ENCODE measurements at places on chromosomes 3 and 15.

DNA sequence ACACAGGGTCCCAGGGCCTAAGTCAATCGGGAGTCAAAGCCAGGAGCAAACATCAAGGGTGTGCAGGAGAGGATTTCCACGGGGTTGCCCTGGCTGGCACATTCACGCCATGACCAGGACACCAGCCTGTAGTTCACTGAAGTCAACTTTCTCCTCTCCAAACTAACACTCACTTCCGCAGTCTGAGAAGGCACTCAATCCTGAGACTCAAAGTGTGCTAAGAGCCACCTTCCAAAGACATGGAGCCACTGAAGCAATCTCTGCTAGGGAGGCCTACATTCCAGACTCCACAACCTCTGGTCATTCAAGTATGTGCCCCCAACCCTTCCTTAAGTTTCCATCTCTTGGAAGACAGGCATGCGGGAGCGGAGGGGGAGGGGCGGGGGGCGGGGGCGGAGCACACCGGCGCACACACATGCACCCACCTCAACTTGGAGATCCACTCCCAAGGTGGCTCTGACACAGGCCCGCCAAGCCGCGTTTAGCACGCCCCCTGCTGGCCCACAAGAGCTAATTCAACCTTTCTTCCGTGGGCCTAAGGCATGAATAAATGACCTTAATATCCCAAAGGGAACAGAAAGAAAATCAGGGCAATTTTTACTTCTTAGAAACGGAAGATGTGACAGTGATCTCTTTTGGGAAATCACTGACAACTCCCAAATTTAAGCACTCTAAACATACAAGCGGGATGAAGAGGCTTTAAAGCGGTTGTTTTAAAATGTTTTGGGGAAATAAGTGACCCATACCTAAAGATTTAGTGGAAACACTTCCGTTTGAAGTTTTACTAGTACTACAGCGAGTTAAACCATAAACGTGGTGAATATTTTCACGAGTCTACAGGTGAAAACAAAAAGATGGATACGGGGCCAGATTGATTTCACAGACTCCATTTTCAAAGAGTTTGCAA, 162.5 kb upstream of the CHRNA7 start:
- DNase-seq = peak; percentile 23

DNA sequence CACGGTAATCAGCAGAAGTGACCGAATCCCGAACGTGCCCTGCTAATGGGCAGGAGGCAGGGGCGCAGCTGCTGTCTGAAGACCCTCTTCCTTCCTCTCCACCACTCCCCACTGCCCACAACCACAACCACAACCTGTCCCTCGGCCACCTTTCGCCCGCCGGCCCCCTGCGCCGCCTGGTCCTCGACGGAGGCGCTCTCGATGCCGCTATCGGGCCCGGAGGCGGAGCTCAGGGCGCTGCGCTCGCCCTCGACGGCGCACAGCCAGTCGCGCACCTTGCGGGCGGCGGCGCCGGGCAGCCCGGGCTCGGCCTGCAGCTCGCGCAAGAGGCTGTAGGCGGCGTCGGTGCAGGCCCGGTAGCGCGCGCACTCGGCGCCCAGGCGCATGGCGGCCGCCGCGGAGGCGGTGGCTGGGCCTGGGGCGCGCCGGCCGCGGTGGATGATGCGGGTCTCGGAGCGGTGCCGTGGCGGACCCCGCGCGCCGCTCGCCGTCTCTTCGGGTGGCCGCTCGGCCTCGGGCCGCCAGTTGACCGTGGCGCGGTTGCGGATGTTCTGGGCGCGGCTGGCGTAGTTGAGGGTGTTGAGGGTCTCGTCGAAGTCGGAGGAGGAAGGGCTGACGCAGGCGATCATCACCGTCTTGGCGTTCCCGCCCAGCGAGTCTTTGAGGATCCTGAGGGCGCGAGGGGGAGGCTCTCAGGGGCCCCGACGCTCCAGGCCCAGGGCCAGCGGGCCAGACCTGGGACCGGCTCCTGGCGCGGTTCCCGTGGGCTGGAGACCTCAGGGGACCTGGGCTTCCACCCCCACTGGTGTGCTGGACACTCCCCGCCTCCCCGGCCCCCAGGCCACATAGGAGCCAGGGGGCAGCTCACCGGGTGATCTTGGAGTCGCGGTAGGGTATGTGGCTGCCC, 6.9 kb downstream of the KIF7 start:
- no peak for DNase-seq

DNA sequence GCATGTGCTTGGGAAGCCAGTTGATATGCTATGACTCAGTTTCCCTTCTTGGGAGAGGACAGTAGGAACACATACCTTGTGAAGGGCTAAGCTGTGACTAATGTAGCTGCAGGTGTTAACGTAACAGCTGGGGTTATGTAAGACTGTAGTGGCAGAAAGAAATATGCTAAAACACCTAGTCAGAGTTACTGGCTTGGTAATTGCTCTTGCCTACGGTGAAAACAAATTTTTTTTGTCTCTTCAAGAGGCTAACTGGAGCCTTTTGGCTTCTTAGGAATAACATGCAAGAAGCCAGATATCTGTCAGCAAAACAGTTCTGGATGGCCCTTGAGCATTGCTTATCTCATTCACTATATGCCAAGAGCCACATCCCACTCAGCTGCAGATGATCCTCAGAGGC, 1.4 kb downstream of the MAPKBP1 start:
- no peak for DNase-seq

GRCh38 chr15:79007066-79007465, 62.2 kb upstream of the CTSH start:
- DNase-seq = peak; percentile 48

GRCh38 chr3:25557694-25558093, 107.0 kb downstream of the TOP2B start:
- no peak for DNase-seq

- DNase-seq = no peak
These were observed 323.0 kb downstream of the ROBO2 start for GRCh38 chr3:77362936-77363335.

GRCh38 chr15:82040862-82041261, 5.0 kb downstream of the MEX3B start:
- DNase-seq = no peak

DNA sequence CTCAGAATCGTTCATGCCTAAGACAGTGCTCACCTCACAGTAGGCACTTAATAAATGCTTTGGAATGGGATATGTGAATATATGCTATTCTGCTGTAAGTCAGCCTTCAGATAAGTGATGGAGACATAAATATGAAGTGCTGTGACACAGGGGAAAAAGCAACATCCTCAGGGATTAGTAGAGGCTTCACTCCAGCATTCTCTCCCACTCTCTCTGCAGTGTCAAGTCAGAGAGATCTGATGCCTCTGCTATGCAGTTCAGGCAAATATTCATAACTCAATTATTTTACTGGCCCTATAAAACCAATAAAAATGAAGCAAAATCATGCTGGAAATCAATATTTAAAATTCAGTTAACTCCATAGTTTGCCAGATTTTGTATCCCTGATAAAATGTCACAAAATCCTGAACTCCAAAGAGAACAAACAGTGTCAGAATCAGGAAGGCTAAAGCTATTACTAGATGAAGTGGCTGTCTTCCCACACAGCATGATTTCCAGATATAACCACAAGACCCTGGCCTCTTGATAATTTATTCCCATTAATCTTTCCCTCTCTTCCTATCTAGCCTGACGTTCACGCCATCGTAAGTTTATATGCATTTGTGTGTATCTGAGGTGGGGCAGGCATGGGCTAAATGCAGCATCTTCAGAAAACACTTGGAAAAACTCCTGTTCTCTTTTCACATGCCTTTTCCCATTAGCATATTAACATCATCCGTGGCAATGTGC, 278.9 kb upstream of the ATP11B start:
- DNase-seq = no peak

- no peak for DNase-seq
These were observed 21.8 kb upstream of the BCHE start for GRCh38 chr3:165859061-165859460.

- no peak for DNase-seq
These were observed 18.3 kb downstream of the NMNAT3 start for GRCh38 chr3:139659511-139659910.

- no peak for DNase-seq
These were observed at the start of gene CCR3 for GRCh38 chr3:46242120-46242519. Gene CCR3 (plus strand): TSS chr3:46242460. CDS start chr3:46265159, 22,699 bp downstream.

- DNase-seq = no peak
These were observed 155.5 kb upstream of the SLC24A5 start for GRCh38 chr15:47965297-47965696.

GRCh38 chr3:177195242-177195991, 1.9 kb downstream of the TBL1XR1 start:
- peak; percentile 9 for DNase-seq

DNA sequence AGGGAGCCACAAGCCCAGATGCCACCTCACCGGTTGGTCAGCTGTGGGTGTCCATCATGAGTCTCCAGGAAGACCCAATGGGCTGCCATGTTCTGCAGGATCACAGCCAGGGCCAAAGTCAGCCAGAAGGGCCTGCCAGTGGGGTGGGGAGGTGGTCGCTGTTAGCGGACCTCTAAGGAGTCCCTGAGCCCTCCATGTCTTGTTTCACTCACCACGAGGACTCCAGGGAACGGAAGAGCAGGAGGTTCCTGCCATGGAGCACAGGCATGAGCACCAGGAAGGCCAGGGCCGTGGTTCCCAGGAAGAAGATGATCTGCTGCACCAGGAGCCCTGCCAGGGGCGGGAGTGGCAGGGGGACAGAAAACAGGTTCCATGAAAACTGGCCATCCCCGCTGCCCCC, 8.6 kb downstream of the ISLR start:
- no peak for DNase-seq

- no peak for DNase-seq
These were observed 340.9 kb upstream of the TBL1XR1 start for GRCh38 chr3:177538048-177538749.

DNA sequence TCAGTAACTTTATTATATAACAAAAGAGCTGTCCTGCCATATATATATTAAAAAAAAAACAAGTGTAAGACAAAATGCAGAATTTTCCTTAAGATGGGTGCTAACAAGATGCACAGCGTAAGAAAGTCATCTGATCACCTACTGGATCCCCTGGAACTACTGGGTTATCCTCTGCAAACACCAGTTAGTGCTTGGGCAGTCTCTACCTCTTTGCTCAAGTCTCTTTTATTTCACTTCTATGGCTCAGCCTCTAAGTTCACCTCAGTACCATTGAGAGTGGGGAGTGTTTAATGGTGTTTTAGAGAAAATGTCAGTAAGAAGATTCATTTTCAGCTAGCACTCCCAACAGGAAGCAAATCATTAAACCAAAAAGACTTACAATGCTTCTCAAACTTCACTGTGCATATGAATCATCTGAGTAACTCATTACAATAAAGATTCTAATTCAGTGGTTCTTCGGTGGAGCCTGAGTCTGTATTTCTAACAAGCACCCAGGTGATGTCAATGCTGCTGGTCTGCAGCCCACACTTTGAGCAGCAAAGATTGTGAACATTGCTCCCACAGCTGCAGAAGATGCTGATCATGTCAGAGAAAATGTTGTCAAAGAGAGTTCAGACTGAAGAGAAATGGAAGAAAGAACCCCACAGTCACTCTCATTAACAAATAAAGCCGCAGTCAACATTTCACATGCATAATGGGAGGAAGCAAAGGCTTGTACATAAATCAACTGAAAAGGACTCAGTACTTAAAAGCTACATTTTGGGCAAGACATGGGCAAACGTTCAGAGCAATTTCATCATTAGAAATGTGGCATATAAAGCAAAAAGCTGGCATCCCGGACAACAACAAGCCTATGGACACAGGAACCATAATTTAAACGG, 227.1 kb upstream of the ATP11B start:
- DNase-seq = no peak

- DNase-seq = peak; percentile 32
These were observed 64.2 kb downstream of the SCAPER start for GRCh38 chr15:76840830-76841460.
